Cortex of kidney (tissue), 1 donor: ENCODE measurements at places on chromosomes 2 and 18.

- no peak for DNase-seq
Measured at GRCh38 chr2:200077210-200077650, 121.8 kb downstream of the MAIP1 start.

- no peak for DNase-seq
Measured at GRCh38 chr2:98036349-98037000, 40.7 kb upstream of the TMEM131 start.

GRCh38 chr2:23541503-23542229 lies 156.7 kb downstream of the KLHL29 start:
- DNase-seq, result no peak

DNA sequence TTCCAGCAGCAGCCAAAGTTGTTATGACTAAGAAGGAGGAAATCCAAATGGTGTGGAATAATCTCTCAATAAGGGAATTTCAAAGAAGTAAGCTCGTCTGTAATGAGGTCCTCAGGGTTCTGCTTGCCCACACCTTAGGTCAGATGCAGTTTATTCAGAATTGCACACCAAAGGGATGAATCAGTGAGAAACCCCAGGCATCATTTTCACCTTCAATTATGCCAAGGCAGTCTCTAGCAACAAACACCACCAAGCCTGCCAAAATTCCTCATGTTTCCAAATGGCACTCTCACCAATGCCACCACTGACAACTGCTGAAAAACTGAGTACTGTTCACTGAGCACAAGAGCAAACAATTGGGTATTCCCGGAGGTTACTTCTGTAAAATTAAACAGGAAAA lies 43.6 kb downstream of the KCNG3 start:
- DNase-seq, result no peak

- DNase-seq, result no peak
Measured at GRCh38 chr2:98468621-98469236, 24.1 kb downstream of the INPP4A start.

DNA sequence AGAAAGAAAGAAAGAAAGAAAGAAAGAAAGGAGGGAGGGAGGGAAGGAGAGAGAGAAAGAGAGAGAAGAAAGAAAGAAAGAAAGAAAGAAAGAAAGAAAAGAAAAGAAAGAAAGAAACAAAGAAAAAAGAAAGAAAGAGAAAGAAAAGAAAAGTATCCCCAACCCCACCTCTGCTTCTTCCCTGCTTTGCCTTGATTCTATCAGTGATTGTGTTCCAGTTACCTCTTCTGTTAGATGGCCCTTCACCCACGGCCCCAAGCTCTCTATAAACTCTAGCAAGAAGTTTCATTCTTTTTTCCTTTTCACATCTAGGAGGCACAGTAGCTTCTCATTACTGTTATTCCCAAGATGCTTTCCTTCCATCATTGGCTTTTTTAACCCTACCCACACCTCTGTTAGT lies 1097.5 kb upstream of the ZEB2 start:
- no peak for DNase-seq

- DNase-seq, result no peak
Measured at GRCh38 chr18:5060543-5060942, 136.5 kb downstream of the AKAIN1 start.

GRCh38 chr2:71684226-71685072 lies 231.1 kb downstream of the DYSF start:
- DNase-seq, result no peak

- DNase-seq, result no peak
Measured at GRCh38 chr18:21714474-21714873, 9.9 kb upstream of the ABHD3 start.

GRCh38 chr2:239943991-239944631 lies 81.0 kb downstream of the NDUFA10 start:
- DNase-seq, result no peak
